ENCODE measurements at places on chromosomes 16 and 17.

DNA sequence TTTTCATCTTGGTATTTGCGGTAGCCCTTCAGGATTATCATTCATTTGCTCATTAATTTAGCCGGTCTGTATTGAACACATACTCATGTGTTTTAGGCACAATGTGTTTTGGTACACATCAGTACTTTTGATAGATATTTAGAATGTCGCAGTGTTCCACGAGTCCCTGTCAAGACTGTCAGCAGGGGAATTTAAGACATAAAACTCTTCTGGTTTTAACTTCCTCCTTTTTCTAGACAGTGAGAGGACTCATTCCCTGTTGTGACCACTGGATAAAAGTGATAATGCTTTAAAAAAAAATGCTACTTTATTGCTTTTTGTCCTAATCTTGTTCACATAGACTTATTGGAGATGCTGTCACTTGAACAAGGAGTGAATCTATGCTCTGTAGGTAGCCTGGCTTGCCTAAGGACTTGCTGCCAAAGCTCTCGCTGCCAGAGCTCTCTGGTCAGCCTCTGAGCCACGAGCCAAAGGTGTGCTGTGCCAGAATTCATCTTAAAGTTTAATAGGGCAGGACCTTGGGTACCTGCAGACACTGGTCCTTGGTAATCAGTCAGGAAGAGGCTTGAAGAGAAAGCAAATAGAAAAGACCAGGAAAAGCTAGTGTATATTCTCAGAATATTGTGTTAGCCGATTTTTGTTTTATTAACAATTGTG, 5.4 kb downstream of the DCAF7 start:
- DNase-seq, result no peak

DNA sequence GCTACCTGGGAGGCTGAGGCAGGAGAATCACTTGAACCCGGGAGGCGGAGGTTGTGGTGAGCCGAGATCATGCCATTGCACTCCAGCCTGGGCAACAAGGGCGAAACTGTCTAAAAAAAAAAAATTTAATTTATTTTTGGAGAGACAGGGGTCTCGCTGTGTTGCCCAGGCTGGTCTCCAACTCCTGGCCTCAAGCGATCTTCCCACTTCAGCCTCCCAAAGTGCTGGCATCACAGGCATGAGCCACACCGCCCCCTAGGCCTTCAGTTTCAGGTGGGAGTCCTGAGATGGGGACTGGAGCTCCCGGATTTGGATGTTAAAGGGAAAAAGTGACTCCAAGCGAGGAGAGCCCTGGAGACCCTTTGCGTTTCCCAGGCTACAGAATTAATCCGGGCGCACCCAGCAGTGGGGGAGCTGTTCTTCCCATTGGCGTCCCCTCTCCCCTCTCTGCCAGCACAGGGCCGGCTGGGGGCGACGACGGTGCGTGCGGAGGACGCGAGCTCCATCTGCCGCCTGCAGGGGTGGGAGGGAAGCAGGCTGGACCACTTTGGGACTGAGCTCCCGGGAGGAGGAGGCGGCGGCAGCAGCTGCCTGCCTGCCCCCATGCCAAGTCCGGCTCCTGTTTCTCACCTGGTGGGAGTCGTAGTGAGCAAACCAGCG, 49.3 kb upstream of the USP7 start:
- DNase-seq, result no peak

GRCh38 chr17:43917016-43917347, 9.6 kb upstream of the MPP2 start:
- DNase-seq, result no peak

DNA sequence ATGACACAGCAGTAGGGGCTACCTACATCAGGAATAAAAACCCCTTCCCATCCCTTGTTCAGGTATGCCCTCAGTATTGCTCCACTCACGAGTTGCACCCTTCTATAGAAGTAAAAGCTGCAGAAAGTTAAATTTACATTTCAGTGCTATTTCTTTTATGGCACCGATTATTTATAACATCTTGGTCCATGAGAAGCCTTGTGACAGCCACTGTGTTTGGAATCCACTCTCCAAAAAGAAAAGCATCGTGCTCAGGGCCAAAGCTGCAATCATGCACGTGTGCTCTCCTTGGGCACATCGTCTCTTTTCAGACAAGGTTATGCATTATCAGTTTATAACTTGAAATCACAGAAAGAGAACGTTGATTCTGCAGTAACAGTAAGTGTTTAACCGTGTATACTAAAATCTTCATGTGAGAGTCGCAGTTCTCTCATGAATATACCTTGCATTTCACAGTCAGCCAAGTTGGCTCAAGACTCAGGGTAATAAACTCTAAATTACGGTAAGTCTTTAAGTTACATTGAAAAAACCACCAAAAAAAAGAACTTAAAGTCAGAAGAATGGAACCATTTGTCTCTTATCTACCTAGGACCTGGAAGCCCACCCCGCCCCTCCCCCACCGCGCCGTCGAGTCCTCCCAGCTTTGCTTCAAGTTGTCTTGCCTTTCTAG, 189.6 kb downstream of the CPPED1 start:
- DNase-seq, result no peak

- no peak for DNase-seq
Measured at GRCh38 chr17:41984454-41984853, 17.9 kb downstream of the CNP start.

DNA sequence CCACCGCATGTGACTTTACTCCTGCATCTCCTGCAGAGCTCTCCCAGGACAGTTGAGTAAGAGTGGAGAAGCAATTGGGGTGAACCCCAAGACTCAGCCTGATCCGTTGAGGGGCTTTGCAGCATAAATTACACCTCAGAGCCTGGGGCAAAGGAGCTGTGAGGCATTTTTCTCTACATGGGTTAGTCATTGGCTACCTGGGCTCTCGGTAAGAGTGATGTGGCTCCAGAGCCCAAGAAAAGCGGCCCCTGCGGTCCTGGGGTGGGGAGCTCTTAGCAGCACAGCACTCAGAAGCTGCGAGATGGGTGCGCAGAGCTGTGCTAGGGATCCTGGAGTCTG, 40.4 kb upstream of the C16orf78 start:
- DNase-seq, result no peak

DNA sequence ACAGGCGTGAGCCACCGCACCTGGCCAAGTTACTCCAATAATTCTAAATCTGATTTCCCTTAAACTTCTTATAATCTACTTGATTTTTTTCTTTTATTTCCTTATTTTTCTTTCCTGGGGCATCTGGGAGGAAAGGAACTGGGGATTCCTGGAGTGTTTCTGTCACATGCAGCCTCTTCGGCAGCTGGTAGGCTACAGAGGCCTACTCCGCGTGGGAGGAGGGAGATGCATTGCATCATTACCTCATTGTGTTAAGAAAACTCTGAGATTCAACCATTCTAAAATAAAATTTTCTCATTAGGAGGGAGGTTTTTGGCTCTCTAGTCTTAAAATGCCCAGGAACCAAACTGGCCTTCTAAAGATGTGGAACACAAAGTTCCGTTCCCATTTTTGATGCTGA, 64.0 kb downstream of the SOX9 start:
- no peak for DNase-seq

DNA sequence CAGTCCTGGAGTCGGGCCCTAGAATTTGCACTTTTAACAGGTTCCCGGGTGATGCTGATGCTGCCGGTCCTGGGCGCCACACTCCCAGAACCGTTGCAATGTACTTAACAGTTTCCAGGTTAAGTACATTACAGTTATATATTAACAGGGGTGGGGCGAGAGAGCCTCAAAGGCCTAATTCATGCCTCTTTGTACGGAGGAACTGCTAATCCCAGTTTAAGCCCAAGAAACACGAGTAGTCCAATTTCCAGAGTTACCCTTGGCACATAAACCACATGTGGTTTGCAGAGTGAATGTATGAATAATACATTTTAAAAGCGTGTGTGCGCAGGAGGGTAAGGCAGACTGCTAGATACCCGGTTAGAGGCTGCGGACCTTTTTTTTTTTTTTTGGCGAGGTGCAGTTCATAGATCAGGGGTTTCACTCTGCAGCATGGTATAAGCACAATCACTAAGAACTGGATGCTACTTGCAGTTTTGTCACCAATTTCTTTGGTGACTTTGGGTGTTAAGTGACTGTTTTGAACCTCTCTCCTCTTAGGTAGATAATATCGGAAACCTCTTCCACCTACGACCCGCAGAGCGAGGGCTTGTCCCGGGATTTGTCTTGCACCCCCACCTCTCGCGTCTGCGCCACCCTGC, 713 bp downstream of the COX11 start:
- peak; percentile 63 for DNase-seq

GRCh38 chr17:48701864-48702532, 20.3 kb downstream of the PRAC1 start:
- no peak for DNase-seq

DNA sequence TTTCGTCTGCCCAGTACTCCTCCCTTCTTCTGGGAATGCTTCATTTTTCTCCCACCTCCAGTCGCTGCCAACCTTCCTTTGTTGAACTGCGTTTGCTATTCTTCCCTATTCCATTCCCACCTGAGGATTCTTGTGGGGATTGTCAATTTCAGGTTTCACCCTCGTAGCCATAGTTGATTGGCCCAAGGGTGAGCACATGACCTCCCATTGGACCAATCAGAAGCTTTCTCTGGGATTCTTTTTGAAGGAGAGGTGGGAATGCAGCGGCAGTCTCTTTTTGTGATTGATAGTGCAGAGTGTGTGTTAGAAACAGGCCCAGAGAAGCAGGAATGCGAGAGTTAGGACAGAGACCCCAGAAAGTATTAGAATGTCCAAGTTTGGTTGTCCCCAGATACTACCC, 49.1 kb upstream of the GPRC5B start:
- no peak for DNase-seq

GRCh38 chr17:39223907-39224777, 1.6 kb downstream of the STAC2 start:
- DNase-seq, result no peak

GRCh38 chr16:85777583-85778310, 21.6 kb downstream of the EMC8 start:
- no peak for DNase-seq

- no peak for DNase-seq
Measured at GRCh38 chr17:73043686-73044581, 48.6 kb downstream of the SLC39A11 start.

GRCh38 chr16:61233713-61234112, 802.5 kb downstream of the CDH8 start:
- DNase-seq, result no peak

DNA sequence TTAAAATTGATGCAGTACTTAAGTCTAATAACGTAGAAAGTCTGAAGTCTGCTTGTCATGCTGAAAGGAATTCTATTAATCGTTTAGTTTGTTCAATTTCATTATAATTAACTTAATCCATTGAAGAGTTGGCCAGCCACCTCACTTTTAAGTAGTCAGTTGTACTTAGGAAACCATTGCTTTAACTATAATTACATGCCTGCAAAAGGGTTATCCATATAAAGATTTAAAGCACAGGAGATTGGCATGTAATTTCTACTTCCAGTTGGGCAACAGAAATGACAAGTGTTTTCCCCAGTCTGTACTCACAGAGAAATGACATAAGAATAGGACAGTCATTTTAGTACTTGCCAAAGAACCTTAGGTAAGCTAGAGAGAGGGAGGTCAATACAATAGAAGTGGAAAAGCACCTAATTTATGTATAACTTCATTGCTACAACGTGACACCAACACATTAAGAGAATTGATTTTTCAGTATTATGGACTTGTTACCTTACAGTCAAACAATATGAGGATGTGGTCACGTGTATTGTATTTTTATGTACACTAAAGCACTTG, 3.7 kb upstream of the USP32 start:
- no peak for DNase-seq

GRCh38 chr16:86046026-86046425, 147.1 kb downstream of the IRF8 start:
- no peak for DNase-seq

DNA sequence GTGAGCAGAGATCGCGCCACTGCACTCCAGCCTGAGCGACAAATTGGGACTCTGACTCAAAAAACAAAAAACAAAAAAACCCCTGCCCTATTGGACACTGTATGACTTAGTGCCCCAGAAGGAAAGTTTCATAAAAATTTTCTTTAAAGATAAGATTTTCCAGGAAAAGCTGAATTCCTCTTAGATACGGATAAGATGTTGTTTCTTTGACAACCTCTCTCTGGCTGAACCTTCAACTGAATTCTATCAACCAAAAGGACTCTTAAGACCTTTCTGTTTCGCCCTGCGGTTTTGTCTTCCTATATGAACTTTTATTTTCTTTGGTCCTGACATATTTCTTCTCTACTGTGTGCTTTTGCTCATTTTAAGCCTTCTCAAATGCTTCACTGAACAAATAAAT, 35.8 kb downstream of the CPPED1 start:
- no peak for DNase-seq

DNA sequence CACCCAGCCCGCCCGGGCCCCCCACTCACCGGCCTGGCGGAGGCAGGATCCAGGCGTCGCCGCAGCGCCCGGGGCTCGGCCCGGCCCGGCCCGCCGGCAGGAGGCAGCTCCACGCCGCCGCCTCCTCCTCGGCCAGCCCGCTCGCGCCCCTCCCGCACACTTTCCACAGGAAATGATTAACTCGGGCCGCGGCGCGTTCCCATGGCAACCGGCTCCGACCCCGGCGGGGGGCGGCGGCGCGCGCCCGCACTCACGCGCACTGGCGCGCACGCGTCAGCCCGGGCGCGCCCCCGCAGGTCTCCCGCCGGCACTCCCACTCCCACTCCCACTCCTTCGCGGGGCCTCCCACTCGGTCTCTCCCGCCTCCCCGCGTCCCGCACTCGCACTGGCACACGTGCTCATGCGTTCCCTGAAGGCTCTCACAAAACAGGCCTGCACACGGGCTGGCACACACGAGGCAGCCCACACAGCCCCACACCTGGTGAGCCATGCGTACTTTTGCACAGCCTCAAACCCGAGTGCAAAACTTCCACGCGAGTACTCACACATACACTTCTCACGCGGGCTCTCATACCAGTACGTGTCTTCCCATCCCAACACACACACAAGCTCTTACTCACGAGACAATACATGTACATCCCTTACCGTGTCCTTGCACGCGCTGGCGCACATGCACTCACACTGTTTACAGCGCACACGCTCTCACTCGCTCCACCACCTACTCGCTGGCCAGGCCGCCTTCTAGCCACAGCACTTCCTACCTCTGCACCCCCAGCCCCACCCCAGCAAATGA, at the start of gene KIFC3:
Gene KIFC3, minus strand, starts transcription at position 151 of the 793 bp plus-strand sequence. CDS start 4,248 bp downstream, outside the sequence.
- no peak for DNase-seq

DNA sequence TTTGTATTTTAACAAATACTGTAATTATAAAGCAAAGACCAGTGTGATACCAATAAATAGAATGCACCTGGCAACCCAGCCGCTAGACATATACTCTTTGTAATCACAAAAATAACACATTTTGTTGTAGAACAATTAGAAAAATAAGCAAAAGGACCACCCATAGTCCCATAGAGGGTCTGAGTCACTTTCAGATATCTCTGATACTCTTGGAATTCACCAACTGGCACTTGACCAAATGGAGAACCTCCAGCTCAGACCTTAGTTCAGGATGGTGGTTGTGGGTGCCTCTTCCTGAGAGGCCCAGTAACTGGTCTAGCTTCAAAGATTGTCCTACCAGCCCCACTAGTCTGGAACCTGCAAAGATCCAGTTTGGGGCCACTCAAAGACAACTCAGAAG, 789 bp upstream of the TERF2 start:
- no peak for DNase-seq

- peak; percentile 39 for DNase-seq
Measured at GRCh38 chr16:67547423-67548264, 14.7 kb upstream of the CTCF start.

Data from NCI-H510A treated with DMSO at 0.1 percent for 48 hours (cell line).